ENCODE measurements at places on chromosomes 4 and X.
A peak's percentile ranks its signal among the peaks of the same experiment; 100 is the strongest.

- DNase-seq, result peak; percentile 33
Measured at GRCh38 chr4:150173982-150174398, 95.7 kb downstream of the DCLK2 start.

GRCh38 chr4:70724463-70724862 lies 2.7 kb downstream of the RUFY3 start:
- no peak for DNase-seq

GRCh38 chr4:183544109-183544508 lies 39.3 kb downstream of the ING2 start:
- no peak for DNase-seq

DNA sequence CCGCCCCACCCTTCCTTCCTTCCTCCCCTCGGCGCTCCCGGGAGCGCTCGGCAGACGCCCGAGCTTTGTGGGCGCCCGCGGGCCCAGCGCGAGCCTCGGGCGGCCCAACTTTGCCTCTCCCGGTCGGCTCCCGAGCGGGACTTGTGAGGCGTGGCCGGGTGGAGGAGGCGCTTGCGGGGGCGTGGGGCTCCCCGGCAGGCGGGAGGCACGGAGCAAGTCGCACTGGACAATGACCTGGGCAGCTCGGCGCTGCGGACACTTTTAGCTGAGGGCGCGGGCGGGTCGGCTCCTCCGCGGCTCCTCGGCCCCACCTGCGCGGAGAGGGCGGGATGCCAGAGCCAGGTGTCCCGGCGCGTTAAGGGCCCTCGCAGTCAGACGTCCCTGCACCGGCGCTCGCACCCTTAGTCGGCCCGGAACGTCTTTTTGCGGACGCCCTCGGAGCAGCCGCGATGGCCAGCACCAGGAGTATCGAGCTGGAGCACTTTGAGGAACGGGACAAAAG lies 385 bp downstream of the DCLK2 start:
- DNase-seq, result peak; percentile 29

GRCh38 chr4:105184316-105184980 lies 37.8 kb downstream of the TET2 start:
- no peak for DNase-seq

- DNase-seq, result no peak
Measured at GRCh38 chr4:1201851-1202525, 29.6 kb upstream of the SPON2 start.

DNA sequence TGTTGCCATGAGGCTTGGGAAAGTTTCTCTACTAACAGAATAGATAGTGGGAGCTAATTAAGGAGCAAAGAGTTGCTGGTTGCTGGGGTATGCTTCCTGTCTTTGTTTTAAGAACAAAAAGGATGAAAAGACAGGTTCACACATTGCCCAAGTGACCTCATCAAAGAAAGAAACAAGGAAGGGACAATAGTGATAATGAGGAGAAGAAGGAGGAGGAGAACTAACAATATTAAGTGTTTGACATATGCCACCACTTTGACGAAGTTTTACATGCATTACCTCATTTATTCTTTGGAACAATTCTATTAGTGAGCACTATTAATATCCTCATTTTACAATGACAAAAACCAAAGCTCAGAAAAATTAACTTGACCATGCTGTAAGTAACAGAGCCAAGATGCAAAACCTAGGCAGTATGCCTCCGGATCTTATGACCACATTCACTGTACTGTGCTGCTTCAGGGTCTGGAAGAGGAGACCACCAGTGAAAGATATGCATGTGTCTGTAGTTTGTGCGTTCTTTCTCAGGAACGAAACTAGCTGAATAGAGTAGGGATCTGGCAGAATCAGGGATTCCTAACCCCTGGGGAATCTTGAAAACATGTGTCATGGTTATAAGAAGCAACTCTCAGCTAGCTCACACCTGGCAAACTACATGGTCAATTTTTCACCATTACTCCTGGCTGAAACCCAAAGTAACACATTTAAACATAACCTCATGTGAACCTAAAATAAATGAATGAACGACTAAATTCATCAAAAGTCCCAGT lies 83.8 kb downstream of the MOSPD2 start:
- DNase-seq, result no peak

GRCh38 chrX:23784470-23785331 lies 1.7 kb downstream of the SAT1 start:
- no peak for DNase-seq

Measured in NCI-H526 treated with DMSO at 0.1 percent for 48 hours (cell line).